ENCODE measurements at places on chromosomes 2 and 18. TPM values are rescaled to one million over a fixed set of nuclear protein-coding genes. Genes with fewer than 3 reads are reported as not detected.
A peak's percentile ranks its signal among the peaks of the same experiment; 100 is the strongest.

SMCHD1 gene
- 68.3 TPM for total RNA-seq

MFSD2B gene
- total RNA-seq: not detected

DNA sequence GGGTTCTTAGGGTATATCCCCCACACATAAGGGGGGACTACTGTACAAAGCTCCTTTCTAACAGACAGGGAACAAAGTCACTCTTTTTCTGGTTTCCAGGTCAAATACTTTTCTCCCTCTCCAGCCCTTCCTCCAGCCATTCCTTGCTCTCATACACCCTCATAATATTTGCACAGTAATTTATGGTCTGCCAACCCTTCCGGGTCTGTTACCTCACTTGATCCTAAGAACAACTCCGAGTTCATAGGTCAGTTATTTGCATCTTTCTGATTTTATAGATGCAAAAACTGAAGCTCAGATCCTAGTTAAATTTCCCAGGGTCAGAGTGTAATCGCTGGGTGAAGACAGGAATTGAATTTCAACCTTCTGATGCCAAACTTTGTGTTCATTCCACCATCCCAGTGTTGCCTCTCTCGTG, 14.8 kb upstream of the MATN3 start:
- DNase-seq: no peak

GRCh38 chr2:218030409-218031195, 27.8 kb upstream of the TNS1 start:
- DNase-seq: no peak

DNA sequence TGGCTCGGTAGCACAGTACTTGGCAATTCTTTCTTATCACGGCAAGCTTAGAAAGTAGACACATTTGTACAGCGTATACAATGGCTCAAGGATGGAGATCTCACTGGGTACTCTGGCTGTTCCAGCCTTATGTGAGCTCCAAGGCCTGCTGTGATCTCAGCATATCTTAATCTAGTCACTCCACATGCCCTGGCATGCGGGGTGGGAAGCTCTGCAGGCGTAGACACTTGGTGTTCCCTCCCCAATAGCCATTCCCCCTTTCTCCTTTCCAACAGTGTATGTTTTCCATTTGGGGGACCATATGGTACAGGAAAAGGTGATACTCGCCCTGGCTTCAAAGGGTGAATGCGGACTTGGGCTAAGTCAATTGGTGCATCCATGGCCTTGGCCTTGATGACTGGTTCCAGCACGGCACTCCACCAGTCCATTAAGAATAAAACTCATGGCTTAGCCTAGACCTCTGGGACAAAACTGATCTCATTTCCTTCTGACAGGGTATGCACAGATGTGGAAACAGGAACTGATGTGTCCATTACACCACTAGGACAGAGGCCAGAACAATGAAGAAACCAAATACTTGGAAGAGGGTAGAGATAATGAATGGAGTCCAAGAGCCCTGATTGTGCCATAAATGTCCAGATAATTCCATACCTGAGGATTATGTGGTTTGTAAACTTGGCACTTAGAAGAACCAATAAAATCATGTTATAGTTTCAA, 28.4 kb downstream of the TGIF1 start:
- DNase-seq: no peak

DNA sequence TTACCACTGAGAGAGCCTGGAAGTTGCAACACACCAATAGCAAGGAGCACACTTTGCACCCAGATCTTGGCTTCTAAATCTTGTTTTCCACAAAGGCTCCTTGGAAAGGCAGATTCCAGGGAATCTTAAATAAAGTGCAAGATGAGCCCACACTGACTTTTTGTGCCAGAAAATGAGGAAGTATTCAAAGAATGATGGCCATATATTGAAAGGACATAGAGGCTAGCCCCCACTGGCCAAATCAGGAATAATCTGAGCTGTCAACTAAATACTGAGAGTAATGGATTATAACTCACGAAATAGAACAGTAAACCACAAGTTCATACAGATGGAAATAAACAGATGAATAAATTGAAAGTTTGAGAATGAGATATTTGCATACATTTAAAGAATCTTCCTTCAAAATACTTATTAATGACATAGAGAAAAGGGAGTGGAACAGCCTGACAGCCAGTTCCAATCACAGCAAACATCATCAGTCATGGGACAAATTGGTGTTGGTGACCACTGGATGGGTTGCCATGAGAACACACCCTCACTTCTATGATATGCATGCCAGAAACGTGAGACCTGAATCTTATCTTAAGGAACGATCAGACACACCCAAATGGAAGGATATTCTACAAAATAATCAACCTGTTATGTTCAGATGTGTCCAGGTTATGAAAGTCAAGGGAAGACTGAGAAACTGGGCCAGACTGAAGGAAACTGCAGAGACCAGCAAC, 12.2 kb upstream of the ACKR3 start:
- DNase-seq: peak; percentile 45

GRCh38 chr2:107063228-107063627, 177.3 kb upstream of the ST6GAL2 start:
- DNase-seq: no peak
